ENCODE measurements at places on chromosomes 1 and 21.

DNA sequence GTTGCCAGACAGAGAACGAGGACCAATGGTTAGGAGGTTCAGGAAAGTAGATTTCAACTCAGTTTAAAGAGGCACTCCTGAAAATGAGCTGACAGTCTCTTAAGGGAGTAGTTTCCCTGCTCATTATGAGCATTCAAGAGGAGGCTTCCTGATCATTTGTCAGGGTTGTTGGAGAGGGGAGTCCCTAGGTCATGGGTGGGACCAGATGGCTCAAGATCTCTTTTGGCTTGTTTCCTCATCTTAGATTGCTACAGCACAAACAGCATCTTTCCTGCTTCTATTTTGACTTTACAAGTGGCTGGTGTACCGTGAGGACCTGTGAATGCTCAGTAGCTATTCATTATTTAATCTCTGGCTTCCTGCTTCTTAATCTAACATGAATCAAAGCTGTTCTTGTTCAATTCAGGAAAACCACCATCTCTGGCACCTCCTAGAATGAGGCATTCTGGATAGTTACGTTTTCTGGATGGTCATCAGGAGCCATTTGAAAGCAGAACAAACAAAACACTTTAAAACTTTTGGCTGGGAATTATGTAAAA is 47.6 kb downstream of the PEX14 start:
- no peak for DNase-seq

GRCh38 chr1:117318426-117318825 is 48.8 kb upstream of the MAN1A2 start:
- no peak for DNase-seq

GRCh38 chr1:62918700-62919099 is 134.8 kb downstream of the ATG4C start:
- no peak for DNase-seq

DNA sequence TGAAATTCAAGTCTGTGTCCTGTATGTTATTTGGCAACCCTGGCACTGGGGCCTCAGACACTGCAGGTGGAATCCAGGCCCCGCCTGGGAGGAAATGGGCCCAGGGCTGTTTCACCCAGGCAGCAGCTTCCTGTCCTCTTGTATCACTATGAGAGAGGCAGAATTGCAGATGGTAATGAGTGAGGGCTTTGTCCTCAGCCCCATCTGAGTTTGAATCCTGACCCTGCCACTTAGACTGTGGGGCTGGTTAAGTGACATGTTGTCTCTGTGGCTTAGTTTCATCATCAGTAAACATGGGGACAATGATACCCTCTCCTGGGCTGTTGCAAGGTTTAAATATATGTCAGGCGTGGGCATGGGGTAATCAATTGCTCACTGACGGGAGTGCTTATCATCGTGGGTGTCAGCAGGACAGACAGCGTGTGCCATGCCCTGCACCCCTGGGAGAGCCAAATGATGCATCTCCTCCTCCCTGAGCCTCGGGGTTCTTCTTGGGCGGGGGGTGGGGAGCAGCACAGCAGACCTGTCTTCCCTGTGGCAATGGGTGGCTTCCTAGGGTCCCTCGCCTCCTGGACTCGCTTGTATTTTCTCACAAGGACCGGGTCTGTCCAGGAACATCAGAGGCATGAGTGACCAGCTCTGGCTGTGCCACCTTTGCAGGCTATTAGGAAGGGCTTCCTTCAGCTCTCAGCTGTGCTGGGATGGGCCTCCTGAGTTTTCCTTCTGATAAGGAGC is 42.1 kb downstream of the ARHGEF10L start:
- no peak for DNase-seq

DNA sequence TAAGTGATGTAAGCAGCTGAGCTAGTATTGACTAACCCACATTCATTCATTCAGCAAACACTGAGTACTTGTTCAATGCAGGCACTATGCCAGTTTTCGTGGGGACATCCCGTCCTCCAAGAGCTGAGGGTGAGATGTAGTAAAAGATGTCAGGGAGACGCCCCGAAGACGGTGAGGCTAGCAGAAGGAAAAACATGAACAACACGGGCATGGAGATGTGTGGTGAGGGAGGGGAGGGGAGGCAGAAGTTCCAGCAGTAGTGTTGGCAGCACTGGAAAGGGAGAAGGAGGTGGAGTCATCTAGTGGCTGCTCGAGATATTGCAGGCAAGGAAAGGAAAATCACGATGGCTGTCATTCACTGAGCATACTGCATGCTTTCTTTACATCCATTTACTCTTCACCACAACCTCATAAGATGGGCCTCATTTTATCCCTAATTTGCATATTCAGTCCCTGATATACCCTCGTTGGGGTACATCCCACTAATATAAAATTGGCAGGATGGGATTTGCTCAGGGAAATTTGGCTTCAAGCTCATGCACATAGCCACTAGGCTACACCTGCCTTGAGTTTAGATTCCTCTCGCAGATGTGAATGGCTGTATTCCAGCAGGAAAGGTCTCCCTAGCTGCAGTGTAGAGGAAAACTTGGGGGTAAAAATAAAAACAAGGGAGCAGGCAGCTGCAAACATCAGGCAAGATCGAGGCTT is 14.5 kb downstream of the PDZK1IP1 start:
- DNase-seq = no peak

GRCh38 chr21:32206631-32207405 is 72.0 kb downstream of the MIS18A start:
- DNase-seq = no peak

- DNase-seq = peak; percentile 70
Measured at GRCh38 chr1:101051688-101052638, 26.4 kb upstream of the DPH5 start.

DNA sequence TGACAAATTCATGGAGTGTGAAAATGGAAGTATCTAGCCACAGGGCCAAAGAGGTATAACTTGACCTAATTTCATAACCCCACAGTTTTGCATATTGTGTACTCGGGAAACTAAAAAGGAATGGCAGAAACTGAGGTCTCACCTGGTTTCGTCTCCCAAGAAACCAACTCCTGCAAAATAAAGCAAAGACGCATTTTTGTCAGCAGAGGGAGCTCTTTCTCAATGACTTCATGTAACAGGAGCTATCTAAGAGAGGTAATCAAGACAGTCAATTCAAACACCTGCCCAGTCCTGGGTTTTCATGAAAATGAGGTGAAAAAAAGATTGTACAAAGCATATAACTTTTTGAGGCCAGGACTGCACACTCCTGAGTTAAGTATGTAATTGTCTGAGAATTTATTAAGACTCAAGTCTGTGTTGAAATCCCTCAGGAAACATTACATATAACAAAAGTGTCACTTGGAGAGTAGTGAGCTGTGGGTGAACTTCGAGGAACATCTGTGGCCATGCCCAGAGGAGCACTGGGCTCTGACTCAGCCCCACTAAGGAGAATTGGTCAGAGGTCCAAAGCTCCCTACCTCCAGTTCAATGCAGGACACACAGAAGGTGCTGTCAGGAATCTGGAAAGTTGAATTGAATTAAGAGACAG is 17.6 kb downstream of the FCRL4 start:
- peak; percentile 65 for DNase-seq
